ENCODE measurements at places on chromosomes 2 and 18.

DNA sequence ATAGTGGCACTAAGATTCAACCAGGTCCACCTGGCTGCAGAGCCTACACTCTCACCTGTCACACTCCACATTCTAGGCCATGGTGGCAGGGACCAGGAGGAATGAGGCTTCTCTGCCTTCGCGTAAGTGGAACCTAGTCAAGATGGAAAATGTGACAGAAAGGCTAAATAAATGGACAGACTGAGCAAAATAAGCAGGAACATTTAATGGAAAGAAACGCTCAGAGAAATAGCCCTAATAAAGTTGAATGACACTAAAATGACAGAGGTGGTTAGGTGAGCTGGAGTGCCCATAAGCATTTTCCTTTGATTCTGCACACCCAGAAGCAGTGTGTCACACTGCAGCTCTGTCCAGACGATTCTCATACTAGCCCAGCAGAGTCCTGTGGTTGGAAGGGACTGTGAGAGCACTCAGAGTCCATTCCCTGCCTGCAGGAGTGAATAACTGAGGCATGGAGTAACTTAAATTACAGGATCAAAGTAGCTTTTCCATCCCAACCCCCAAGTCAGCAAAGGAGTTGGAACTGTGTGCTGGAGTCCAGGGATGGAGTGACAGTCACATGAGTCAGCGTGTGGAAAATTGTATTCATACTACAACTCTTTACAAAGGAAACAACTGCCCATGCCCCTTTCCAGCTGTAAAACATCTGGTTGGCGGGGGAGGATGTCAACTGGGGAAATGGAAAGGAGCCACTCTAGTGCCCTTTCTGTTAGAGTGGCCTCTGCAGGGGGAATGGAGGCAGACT lies 105.4 kb upstream of the LGALSL start:
- no peak for DNase-seq

GRCh38 chr2:194214192-194214591 lies 1442.8 kb upstream of the SLC39A10 start:
- no peak for DNase-seq

- no peak for DNase-seq
Observed at GRCh38 chr2:19697131-19697530, 204.7 kb downstream of the TTC32 start.

GRCh38 chr2:128597121-128597762 lies 278.6 kb upstream of the HS6ST1 start:
- no peak for DNase-seq

GRCh38 chr2:188367164-188367563 lies 75.5 kb downstream of the GULP1 start:
- peak; percentile 73 for DNase-seq

DNA sequence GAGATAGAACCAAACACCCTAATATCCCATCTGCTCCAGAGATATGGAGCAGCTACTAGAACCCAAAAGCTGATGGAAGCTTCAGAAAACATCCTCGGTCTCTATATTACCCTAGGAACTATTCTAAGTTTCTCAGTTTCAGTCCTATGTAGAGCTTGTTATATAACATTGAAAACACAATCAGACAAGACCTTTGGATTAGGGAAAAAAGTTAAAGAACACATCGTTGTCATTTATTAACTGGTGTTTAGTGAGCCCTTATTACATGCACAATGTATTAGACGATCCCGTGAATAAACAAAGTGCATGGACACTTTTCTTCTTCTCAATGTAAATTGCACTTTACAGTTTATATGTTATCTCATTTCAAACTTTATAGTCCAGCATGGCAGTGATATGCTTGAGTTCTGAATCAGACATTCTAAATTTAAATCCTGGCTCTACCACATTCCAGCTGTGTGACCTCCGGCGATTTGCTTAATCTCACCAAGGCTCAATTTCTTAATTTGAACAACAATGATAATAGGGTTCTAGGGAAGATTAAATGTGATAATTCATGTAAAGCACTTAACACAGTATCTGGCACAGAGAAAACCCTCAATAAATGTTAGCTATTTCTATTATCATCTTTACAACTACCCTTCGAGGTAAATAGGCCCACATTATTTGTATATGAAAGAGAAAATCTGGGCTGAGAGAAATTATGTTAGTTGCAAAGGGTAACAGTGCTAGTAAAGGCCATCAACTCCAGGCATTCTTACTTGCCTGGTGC lies 83.6 kb upstream of the PIK3C3 start:
- DNase-seq = no peak

GRCh38 chr2:205806143-205806905 lies 124.0 kb downstream of the NRP2 start:
- DNase-seq = peak; percentile 8

GRCh38 chr2:85421260-85422071 lies 3.0 kb downstream of the SH2D6 start:
- no peak for DNase-seq

DNA sequence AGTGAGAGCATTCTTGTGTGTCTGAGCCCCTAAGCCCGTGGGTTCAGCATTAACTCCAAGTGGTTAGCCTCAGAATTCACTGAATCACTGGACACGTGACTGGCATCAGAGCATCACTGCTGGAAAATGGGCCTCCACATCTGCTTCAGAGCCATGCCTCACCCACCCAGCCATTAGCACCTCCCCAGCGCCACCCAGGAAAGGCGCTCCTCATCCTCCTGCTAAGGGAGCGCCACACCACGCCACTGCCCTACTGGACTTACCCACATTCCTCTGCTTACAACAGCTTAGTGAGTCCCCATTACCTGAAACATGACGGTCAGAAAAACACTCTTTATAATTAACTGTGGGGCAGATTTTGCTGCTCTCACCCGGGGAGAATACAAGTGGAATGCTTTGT lies 442.6 kb upstream of the MYT1L start:
- no peak for DNase-seq

- DNase-seq = no peak
Observed at GRCh38 chr2:239917125-239917956, 107.8 kb downstream of the NDUFA10 start.

- no peak for DNase-seq
Observed at GRCh38 chr2:38370664-38371063, 6.4 kb downstream of the ATL2 start.

Measured in NCI-H510A (cell line).